ENCODE measurements at places on chromosomes 1 and 21. TPM values are rescaled to one million over a fixed set of nuclear protein-coding genes. Genes with fewer than 3 reads are reported as not detected.

GRCh38 chr1:18556364-18556763 lies 74.3 kb upstream of the PAX7 start:
- no peak overlapping the region for H3K4me3 ChIP-seq
- no peaks in the 10 kb centered on the region for H3K4me1 ChIP-seq
- H3K27ac ChIP-seq = no peak overlapping the region

The AUNIP gene
- 22.2 TPM for total RNA-seq

- H3K27me3 ChIP-seq = no peaks in the 10 kb centered on the region
- H3K27ac ChIP-seq = no peak overlapping the region
- H3K4me1 ChIP-seq = no peaks in the 10 kb centered on the region
- H3K4me3 ChIP-seq = no peak overlapping the region
These were observed 58.4 kb upstream of the COL6A1 start for GRCh38 chr21:45923146-45923545.

DNA sequence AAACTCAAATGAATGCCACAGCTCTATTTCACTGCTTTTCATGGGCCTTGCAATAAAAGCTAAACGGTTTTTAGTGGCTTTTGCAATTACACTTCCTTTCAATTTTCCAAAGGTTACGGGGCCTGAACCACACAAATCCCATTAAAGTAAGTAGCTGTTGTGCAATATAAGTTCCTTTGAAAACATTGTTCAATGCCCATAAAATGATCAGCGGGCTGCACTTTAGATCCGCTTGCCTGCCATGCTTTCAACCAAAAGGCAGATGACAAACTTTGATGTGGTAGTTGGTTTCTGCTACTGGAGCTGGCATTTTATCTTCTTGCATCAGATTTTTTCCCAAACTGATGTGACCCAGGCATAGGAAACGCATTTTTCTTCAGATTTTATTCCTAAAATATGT lies 50.2 kb downstream of the PRRX1 start:
- peaks cover 21% of the 10 kb centered on the region for H3K4me1 ChIP-seq
- H3K4me3 ChIP-seq = no peak overlapping the region
- no peaks in the 10 kb centered on the region for H3K27me3 ChIP-seq
- no peak overlapping the region for H3K27ac ChIP-seq
- no peaks in the 10 kb centered on the region for H3K36me3 ChIP-seq

The THEM5 gene
- total RNA-seq = not detected

GRCh38 chr1:63126104-63126503 lies 196.3 kb upstream of the FOXD3 start:
- H3K4me3 ChIP-seq = no peak overlapping the region
- no peaks in the 10 kb centered on the region for H3K36me3 ChIP-seq
- H3K4me1 ChIP-seq = no peaks in the 10 kb centered on the region
- H3K27me3 ChIP-seq = peaks cover 79% of the 10 kb centered on the region
- H3K27ac ChIP-seq = no peak overlapping the region

- peak; percentile 77 for DNase-seq
- H3K4me3 ChIP-seq = no peak overlapping the region
- H3K27me3 ChIP-seq = no peaks in the 10 kb centered on the region
- H3K27ac ChIP-seq = no peak overlapping the region
These were observed 14.2 kb upstream of the SLC44A3 start for GRCh38 chr1:94805912-94806311.

The EFNA1 gene
- total RNA-seq = 49.9 TPM

DNA sequence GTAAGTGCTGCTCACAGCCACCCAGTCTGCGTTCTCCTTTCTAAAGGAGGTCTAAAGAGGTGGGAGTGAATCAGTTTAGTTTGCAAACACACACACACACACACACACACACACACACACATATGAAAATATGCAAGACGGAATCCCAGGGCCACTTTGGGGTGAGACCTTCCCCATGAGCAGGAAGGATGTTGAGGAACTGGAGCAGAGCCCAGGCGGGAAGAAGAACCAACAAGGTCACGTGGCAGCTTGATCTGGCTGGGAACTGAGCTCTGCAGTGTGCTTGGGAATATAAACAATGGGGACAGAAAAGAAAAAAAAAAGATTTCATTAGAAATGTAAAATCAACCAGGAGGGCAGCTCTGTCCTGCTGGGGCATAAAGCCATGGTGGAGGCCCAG lies 32.6 kb downstream of the OR2G3 start:
- no peak overlapping the region for H3K4me3 ChIP-seq
- peaks cover 26% of the 10 kb centered on the region for H3K4me1 ChIP-seq
- H3K27ac ChIP-seq = no peak overlapping the region
- no peaks in the 10 kb centered on the region for H3K36me3 ChIP-seq
- DNase-seq = no peak
- H3K27me3 ChIP-seq = peaks cover 9% of the 10 kb centered on the region

The PDZK1 gene
- total RNA-seq = 4.2 TPM

DNA sequence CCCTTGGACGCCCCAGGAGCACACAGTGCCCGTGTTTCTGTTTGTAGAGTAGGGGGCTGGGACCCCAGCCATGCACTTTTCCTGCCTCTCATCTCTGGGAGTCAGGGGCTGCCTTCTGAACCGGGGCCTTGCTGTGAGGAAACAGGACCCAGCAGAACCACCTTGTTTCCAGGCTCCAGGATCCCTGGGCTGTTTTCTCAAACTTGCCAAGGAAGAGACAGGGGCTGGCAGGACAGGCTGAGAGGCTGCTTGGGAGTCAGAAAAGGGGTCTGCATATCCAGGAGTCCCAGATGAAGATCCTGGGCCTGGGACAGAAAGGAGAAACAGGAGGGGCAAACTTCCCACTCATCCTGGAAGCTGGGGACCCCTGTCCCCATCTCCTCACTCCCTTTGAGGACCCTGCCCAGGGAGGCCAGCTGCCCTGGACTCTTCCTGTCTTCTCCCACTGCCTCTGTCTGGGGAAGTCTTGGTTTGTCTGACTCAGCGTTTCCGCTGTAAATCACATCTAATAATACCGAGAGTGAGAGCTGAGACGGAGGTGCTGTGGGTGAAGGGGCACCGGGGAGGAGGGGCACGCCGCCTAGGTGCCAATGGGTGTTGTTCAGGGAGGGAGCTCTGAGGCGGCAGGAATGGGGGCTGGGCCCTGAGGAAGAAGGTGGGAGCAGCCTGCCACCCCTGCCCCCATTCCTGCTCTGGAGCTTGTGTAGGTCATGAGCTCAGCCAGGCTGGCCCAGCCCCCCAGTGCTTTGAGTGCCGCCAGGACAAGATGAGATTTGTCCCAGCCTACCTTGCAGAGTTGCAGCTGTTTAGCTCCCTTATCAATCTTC lies 16.7 kb downstream of the POU3F1 start:
- H3K36me3 ChIP-seq = peaks cover 13% of the 10 kb centered on the region
- H3K4me1 ChIP-seq = peaks cover 33% of the 10 kb centered on the region
- peak; percentile 83 for DNase-seq

The TMEM82 gene
- not detected for total RNA-seq

DNA sequence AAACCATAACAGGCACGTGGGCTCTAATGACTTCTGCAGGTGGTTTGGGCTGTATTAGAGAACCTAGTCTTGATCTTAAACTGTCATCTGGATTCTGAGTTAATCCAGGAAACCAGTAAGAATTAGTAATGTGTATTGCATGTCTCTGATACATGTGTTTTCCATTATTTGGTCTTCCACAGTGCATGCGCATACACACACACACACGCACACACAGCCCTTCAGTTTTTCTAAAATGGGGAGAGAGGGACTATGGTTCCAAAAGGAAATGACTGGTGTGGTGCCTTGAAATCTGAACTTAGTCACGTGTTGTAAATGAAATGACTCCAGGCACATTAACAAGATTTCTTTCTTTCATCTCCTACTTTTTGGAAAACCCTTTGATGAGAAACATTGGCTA lies 67.6 kb downstream of the OLFML2B start:
- H3K27ac ChIP-seq = no peak overlapping the region
- H3K4me3 ChIP-seq = no peak overlapping the region
- 0 out of 2 replicates have a peak, but pooled peaks cover 4% of the 10 kb centered on the region for H3K36me3 ChIP-seq
- peaks cover 2% of the 10 kb centered on the region for H3K4me1 ChIP-seq
- H3K27me3 ChIP-seq = no peaks in the 10 kb centered on the region

- H3K4me1 ChIP-seq = no peaks in the 10 kb centered on the region
- H3K27me3 ChIP-seq = no peaks in the 10 kb centered on the region
- no peak for DNase-seq
These were observed 35.9 kb downstream of the SLC19A1 start for GRCh38 chr21:45506241-45506817.

- H3K4me3 ChIP-seq = no peak overlapping the region
- no peaks in the 10 kb centered on the region for H3K27me3 ChIP-seq
- peak; percentile 77 for DNase-seq
- no peaks in the 10 kb centered on the region for H3K36me3 ChIP-seq
- peaks cover 5% of the 10 kb centered on the region for H3K4me1 ChIP-seq
These were observed 354.0 kb upstream of the DUSP10 start for GRCh38 chr1:222095606-222096475.

The ARTN gene
- total RNA-seq = 35.5 TPM

- DNase-seq = no peak
- H3K27ac ChIP-seq = no peak overlapping the region
- H3K27me3 ChIP-seq = no peaks in the 10 kb centered on the region
- no peaks in the 10 kb centered on the region for H3K36me3 ChIP-seq
- no peaks in the 10 kb centered on the region for H3K4me1 ChIP-seq
These were observed 381.1 kb upstream of the NCAM2 start for GRCh38 chr21:20617130-20617529.

- DNase-seq = no peak
- no peak overlapping the region for H3K27ac ChIP-seq
- no peaks in the 10 kb centered on the region for H3K27me3 ChIP-seq
- H3K4me1 ChIP-seq = no peaks in the 10 kb centered on the region
- no peak overlapping the region for H3K4me3 ChIP-seq
These were observed 57.0 kb downstream of the CHD5 start for GRCh38 chr1:6123083-6123482.

GRCh38 chr1:11198257-11198656 lies 9.1 kb downstream of the ANGPTL7 start:
- no peak overlapping the region for H3K27ac ChIP-seq
- H3K27me3 ChIP-seq = no peaks in the 10 kb centered on the region
- peaks cover 8% of the 10 kb centered on the region for H3K4me1 ChIP-seq
- no peak for DNase-seq

DNA sequence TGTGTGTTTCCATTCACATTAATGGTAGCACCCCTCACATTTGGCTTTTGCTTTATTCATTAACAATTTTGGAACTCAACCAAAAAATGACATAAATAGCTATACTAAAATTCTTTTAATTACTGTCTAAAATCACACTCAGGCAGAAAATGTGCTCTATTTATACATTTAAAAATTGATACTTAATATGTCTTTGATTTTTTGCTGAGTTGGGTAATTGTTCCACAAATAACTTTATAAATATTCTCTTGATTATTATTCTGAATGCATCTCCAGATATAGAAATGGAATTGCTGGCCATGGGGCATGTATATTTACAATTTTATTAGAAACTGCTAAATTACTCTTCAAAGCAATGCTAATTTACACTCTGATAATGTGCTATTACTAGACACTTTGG lies 658.7 kb upstream of the CHRM3 start:
- no peaks in the 10 kb centered on the region for H3K4me1 ChIP-seq
- H3K27ac ChIP-seq = no peak overlapping the region
- no peak overlapping the region for H3K4me3 ChIP-seq
- H3K36me3 ChIP-seq = no peaks in the 10 kb centered on the region
- H3K27me3 ChIP-seq = no peaks in the 10 kb centered on the region

GRCh38 chr1:59927213-59927612 lies 640 bp upstream of the CYP2J2 start:
- H3K36me3 ChIP-seq = no peaks in the 10 kb centered on the region
- no peak for DNase-seq
- H3K4me1 ChIP-seq = peaks cover 10% of the 10 kb centered on the region
- no peak overlapping the region for H3K27ac ChIP-seq

DNA sequence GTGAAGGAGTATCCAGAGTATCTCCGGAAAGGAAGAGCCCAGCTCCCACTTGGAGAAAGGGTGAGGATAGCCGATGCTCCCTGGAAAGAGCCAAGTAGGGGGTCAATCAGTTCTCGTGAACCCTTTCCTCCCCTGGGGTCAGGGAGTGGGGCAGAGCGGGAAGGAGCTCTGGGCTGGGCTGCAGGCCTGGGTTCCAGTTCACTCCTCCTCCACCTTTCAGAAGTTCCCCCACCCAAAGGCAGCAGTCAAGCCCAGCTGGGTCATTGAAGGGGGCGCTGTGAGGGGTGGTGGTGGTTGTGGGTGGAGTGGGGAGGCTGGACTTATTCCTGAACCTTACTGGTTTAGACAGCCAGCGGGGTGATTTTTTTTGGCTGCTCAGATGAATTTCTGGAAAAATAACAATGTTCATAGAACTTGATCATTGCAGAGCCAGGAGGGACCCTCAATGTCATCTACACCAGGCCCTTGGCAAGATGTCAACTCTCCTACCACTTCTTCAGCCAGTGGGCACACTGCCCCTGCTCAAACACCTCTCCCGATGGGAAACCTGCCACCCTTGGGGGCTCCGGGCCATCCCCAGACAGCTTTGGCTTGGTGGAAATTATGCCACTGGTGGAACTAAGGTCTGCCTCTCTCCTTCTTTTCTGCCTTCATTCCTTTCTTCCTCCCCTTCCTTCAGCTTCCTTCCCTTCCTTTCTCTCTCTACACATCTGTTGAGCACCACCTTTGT lies 235.8 kb downstream of the TRABD2B start:
- H3K27me3 ChIP-seq = no peaks in the 10 kb centered on the region
- H3K4me3 ChIP-seq = no peak overlapping the region
- H3K4me1 ChIP-seq = no peaks in the 10 kb centered on the region
- no peaks in the 10 kb centered on the region for H3K36me3 ChIP-seq

GRCh38 chr1:12384836-12385456 lies 155.1 kb downstream of the VPS13D start:
- H3K4me3 ChIP-seq = no peak overlapping the region
- peaks cover 40% of the 10 kb centered on the region for H3K36me3 ChIP-seq
- peaks cover 67% of the 10 kb centered on the region for H3K4me1 ChIP-seq
- H3K27ac ChIP-seq = peak overlapping the region; percentile 73
- no peaks in the 10 kb centered on the region for H3K27me3 ChIP-seq

DNA sequence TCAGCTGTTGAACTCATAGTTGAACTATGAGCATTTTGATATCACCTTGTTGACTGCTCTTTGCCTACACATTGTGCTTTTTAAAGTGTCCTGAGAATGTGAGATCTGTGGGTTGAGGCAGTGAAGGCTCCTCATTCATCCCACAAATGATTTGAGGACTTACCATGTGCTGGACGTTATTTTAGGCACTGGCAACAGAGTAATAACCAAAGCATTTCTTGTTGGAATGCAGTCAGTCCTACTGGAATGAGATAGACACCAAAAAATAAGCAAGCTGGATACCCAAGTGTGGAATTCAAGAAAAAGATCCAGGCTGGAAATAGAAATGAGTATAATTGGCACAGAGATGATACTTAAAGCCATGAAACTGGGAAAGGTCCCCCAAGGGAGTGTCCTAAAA lies 73.4 kb downstream of the ZP4 start:
- no peak for DNase-seq
- no peaks in the 10 kb centered on the region for H3K27me3 ChIP-seq
- H3K27ac ChIP-seq = no peak overlapping the region
- H3K36me3 ChIP-seq = no peaks in the 10 kb centered on the region
- H3K4me1 ChIP-seq = peaks cover 2% of the 10 kb centered on the region

- no peaks in the 10 kb centered on the region for H3K36me3 ChIP-seq
- no peak overlapping the region for H3K27ac ChIP-seq
- peak; percentile 90 for DNase-seq
- no peaks in the 10 kb centered on the region for H3K27me3 ChIP-seq
- peaks cover 14% of the 10 kb centered on the region for H3K4me1 ChIP-seq
These were observed 30.9 kb downstream of the GPA33 start for GRCh38 chr1:167059045-167059808.
